Stimulated activated CD4-positive, alpha-beta T cell treated with anti-CD3 and anti-CD28 coated beads, Interleukin-1b, Interleukin-23, amount 100 ng/mL, for 1 hour (primary cell): ENCODE measurements at places on chromosomes 5 and 9.

DNA sequence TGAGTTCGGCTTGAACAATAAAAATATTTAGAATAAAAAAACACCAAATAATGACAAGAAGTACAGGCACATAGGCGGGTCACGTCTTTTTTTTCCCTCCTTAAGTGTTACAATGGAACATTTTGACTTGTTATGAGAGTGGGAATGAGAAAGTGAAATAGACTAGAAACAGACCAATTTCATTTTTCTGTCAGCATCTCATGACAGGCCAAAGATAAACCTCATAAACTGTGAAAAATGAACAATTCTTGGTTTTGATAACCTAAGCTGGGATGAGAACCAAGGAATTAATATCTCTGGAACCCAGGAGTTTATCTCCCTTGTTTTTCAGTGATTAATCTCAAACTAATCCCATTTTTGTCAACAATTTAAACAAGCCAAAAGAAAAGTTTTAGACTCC lies 299.5 kb downstream of the SLIT3 start:
- no peak for DNase-seq

GRCh38 chr5:163565492-163565891 lies 60.1 kb downstream of the MAT2B start:
- DNase-seq: no peak

- DNase-seq: no peak
Observed at GRCh38 chr9:106862110-106862820, 701 bp upstream of the ZNF462 start.

GRCh38 chr5:110045158-110045557 lies 355.4 kb downstream of the MAN2A1 start:
- DNase-seq: no peak

- no peak for DNase-seq
Observed at GRCh38 chr5:33690374-33691135, 201.2 kb downstream of the ADAMTS12 start.
